ENCODE measurements at places on chromosomes 2 and 18.

GRCh38 chr2:217107480-217107879 is 247.6 kb upstream of the TNP1 start:
- DNase-seq, result no peak

- no peak for DNase-seq
Measured at GRCh38 chr2:237549643-237550415, 16.5 kb upstream of the PRLH start.

DNA sequence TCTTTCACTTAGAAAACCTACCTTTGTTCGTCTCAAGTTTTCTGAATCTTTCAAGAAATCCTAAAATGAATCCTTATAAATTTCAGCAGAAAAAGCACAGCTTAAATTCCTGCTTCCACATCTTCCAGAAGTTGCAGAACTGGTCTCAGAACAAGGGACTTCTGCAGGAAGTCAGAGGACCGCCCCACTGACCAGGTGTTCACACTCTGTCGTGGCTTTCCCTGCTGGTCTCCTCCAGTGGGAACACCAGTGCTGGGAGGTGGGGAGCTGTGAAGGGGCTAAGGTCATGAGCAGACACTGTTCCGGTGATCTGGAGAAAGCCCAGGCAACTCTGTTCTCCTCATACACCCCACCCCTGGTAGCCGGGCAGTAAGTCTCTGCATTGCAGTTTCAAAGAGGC is 3.5 kb downstream of the FAM110C start:
- DNase-seq, result no peak

DNA sequence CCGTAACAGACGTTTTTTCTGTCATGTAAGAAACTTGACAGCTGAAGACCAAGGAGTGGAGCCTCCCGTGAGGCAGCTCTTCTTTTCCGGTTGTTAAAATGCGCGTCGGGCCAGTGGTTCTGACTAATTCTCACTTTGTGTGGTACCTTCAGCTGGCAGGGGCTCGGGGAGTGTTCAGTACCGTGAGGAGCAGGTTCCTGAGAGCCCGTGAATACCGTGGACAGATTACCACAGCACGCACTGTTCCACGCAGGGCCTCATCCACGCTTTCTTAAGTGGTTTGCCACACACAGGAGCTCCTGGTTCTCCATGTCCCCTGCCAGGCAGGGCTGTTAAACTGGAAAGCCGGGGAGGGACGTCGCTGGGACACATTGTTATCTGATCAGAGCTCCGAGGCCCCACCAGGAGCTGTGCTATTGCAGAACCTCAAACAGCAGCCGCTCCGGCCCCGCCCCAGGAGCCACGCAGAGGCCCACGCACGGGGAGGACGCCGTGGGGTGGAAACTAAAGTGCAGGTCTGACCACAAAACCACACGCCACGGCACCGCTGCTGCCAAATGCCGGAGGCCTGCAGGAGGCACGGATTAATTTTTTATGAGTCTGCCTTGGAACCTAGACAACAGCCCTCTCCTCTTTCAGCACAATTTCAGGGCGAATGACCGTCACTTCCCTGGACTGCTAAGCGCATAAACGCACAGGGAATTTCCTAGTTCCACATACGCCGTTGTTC is 43.3 kb downstream of the NFATC1 start:
- peak; percentile 42 for DNase-seq

GRCh38 chr2:197311421-197312033 is 947 bp upstream of the ANKRD44 start:
- DNase-seq, result no peak

DNA sequence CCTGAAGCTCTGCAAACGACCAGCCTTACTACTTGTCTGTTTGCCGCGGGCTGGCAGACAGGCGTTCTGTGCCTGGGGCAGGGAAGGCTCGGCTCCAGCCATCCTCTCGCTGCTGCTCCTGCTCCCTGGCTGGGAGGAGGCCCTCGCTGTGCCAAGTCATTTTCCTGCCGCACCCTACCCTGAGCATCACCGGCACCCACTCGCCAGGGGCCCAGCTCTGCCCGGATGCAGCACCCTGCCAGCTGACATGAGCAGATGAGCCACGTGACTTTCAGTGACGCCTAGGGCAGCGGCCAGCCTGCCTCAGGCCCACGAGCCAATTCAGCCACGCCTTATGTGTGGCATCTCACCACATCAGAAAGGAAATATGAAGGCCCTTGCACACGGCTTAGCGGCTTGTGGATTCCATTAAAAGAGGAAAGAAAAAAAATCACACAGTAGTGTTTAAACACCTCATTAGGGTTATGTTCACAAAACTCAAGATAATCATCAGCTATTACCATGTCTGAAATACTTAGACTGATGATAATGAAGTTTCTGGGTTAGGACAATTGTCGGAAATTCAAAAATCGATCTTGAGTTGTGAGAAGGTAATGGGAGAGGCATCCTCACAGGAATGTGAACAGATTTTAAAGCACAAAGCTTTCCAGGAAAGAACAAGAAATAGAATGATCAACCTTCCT is 250.5 kb downstream of the TWIST2 start:
- DNase-seq, result no peak

DNA sequence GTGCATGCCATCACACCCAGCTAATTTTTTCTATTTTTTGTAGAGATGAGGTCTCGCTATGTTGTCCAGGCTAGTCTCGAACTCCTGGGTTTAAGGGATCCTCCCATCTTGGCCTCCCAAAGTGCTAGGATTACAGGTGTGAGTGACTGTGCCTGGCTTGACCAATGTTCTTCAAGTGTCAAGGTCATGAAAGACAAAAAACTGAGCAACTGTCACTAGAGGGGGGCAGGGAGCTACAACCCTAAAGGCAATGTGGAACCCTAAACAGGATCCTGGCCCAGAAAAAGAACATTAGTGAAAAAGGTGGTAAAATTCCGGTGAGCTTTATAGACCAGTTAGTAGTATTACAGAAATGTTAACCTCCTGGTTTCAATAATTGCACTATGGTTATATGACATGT is 7.3 kb downstream of the MYO5B start:
- DNase-seq, result no peak

- no peak for DNase-seq
Measured at GRCh38 chr2:224278531-224278930, 123.4 kb downstream of the FAM124B start.

GRCh38 chr2:15364561-15364960 is 196.6 kb downstream of the NBAS start:
- no peak for DNase-seq

Data from stimulated activated CD4-positive, alpha-beta T cell treated with anti-CD3 and anti-CD28 coated beads, Interleukin-4, amount 100 ng/mL, for 24 hours (primary cell).